Activated CD4-positive, alpha-beta memory T cell treated with anti-CD3 and anti-CD28 coated beads, Interleukin-2, amount 10 ng/mL, durations not matched to agents 7 days and 5 days (primary cell): ENCODE measurements at places on chromosomes 13 and 19.

DNA sequence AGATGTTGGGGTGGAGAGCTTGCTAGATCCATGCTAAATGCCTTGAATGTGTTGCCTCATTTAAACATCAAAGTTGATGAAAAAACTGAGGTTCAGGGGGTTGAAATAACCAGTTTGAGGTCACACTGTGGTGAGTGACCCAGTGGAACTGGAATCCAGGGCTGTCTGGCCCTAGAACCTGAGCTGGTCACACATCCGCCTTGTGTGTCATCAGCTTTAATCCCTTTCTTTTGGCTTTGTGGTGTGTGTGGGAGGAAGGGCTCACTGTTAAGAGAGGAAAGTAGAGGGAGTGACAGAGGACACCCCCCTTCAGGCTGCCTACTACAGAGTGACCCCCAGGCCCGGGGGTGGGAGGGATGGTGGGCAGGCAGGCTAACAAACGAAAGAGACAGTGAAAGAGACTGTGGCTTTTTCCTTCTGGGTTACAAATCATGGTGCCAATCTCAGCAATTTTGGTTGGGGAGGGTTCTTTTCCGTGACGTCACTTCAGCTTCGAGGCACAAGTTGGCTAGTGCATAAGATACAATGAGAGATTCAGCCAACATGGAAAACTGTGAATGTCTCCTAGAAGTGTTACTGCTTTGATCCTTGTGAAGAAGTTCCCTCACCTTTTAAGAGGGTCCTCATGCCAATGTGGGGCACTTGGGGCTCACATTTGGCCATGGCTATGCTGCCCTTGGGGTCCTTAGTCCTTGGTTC lies 164.9 kb downstream of the DLEU7 start:
- DNase-seq = no peak

DNA sequence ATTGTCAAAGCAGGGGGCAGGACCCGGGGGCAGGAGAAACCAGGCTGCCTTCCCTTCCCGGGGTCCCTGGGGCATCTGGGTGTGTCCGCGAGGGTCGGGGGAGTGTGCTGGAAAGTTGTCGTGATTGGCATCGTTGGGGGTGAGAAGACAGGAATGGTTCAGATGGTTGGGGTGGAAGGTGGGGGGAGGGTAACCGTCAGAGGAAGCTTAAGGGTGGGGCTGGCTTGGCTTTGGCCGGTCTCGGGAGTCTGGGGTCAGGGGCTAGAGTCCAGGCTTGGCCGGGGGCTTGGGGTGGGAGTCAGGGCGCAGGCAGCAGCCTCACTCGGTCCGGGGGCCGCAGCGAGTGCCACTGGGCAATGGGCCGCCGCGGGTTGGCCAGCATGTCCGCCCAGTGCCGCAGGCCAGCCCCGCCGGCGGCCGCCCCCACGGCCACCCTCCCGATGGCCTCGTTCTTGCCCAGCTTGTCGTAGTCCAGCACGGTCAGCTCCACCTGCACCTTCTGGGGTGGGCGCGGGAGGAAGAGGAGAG lies 6.8 kb upstream of the DNAAF3 start:
- DNase-seq = no peak

- no peak for DNase-seq
Observed at GRCh38 chr13:107900775-107901174, 314.6 kb downstream of the LIG4 start.

GRCh38 chr19:45508417-45508860 lies 1.2 kb downstream of the VASP start:
- DNase-seq = peak; percentile 54

- no peak for DNase-seq
Observed at GRCh38 chr13:75399168-75399878, 82.6 kb downstream of the TBC1D4 start.

DNA sequence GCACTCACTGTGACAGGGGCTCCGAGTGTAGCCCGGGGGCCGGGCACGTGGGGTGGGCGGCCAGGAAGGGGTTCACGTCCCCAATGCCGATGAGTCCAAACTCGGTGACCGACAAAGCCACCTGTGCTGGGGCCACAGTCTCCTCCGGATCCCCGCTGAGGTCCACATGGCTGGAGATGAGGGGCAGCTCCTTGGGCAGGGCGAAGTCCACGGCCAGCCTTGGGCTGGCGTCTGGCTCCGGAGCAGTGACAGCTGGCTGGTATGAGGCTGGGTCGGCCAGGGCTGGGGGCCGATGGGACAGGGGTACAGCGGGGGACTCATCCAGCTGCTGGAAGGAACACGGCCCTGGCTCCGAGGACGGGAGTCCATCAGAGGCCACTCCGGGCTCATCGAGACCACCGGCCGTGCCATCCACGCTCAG lies 15.9 kb upstream of the PLPP2 start:
- no peak for DNase-seq

- no peak for DNase-seq
Observed at GRCh38 chr13:25939961-25940687, 111.7 kb downstream of the SHISA2 start.

- DNase-seq = peak; percentile 61
Observed at GRCh38 chr13:51895906-51896888, 34.4 kb downstream of the CCDC70 start.

DNA sequence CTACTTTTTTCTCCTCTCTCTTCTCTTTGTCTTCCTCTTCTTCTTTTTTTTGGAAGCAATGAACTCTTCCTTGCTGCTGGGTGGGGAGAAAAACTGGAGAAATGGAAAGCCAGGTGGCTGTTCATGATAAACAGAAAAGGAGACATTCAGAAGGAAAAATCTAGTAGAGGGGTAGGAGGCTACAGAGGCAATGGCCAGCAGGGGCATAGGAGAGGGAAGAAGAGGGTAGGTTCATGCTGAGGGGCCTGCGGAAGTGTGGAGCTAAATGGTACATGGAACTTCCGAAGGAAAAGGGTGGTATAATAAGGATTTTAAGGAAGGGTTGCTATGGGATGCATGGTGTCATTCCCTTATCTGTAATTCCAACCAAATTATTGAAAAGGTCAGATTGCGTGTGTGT lies 17.5 kb upstream of the HS6ST3 start:
- DNase-seq = no peak
